Activated CD4-positive, alpha-beta memory T cell treated with anti-CD3 and anti-CD28 coated beads, Interleukin-2, amount 10 ng/mL, durations not matched to agents 7 days and 5 days (primary cell): ENCODE measurements at places on chromosomes 5 and 9. TPM values are rescaled to one million over a fixed set of nuclear protein-coding genes. Genes with fewer than 3 reads are reported as not detected.

GRCh38 chr5:1227667-1228066 is 2.5 kb downstream of the SLC6A18 start:
- no peak overlapping the region for H3K27ac ChIP-seq
- no peaks in the 10 kb centered on the region for H3K36me3 ChIP-seq
- H3K4me3 ChIP-seq = no peak overlapping the region
- no peak for DNase-seq

The SLC4A9 gene
- total RNA-seq = 0.78 TPM

DNA sequence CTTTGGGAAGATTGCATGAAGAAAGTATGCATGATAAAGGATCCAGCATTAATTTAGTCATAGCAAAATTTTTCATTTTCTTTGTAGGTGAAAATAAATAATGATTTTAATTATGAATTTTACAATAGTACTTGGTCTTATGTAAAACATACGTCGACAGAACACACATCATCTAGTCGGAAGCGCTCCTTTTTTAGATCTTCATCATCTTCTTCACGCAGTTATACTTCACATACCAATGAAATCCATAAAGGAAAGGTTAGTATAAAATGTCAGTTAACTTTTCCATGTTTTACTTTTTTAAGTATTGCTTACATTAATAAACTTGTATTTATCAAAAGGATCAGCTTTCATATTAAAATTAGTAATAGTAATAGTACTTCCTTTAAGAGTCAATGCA is 35.8 kb downstream of the C7 start:
- H3K27ac ChIP-seq = no peak overlapping the region
- no peaks in the 10 kb centered on the region for H3K4me1 ChIP-seq
- H3K27me3 ChIP-seq = peaks cover 9% of the 10 kb centered on the region
- no peak for DNase-seq
- H3K4me3 ChIP-seq = no peak overlapping the region

DNA sequence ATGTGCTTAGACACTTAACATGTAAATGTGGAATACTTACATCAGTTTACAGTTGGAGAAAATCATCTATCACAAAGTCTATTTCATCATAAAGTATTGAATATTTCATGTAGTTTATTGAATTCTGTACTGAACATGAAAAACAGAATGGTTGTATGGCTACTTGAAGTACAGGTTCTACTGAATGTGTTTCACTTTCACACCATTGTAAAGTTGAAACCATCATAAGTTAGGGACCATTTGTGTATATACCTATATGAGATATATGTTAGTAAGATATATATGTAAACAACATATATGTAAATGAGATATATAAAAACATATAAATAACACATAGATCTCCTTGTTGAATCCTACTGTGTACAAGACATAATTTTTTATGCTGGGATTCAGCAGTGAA is 63.0 kb upstream of the TAF11L2 start:
- no peaks in the 10 kb centered on the region for H3K27me3 ChIP-seq
- H3K4me1 ChIP-seq = no peaks in the 10 kb centered on the region
- no peaks in the 10 kb centered on the region for H3K36me3 ChIP-seq
- no peak for DNase-seq
- no peak overlapping the region for H3K4me3 ChIP-seq

DNA sequence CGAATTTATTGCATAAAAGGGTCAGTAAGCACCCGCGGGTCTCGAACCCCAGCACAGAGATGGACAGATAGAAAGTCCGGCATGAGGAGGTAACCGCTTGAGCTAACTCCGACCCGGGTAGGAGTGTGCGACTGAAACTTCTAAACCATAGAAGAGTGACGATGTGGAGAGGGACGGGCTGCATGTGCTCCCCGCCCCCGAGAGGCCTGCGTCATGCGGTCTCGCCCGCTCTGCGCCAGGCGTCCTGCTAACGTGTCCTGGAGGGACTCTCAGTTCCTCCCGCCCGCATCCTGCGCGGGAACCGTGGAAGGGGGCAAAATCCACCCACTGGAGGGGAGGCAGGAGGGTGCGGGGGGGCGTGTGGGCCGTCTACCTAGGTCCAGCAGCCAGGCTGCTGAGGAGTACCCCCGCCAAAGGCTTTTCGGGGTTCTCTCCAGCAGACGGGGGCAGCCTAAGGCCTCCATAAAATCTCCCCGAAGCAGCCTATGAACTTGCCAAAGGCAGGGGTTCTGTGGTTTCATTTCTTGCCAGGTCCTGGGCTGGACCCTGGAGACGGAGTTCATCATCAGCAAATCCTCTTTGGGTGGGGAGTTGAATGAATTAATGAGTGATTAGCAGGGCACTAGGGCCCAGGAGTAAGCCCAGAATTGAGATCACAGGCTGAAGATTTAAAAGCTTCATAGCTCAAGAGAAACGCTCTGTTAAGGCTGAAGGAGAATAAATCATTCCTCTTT is 51.9 kb downstream of the TGFBI start:
- peaks cover 5% of the 10 kb centered on the region for H3K4me1 ChIP-seq
- no peaks in the 10 kb centered on the region for H3K36me3 ChIP-seq
- peak overlapping the region; percentile 36 for H3K4me3 ChIP-seq
- peaks cover 48% of the 10 kb centered on the region for H3K27me3 ChIP-seq
- no peak overlapping the region for H3K27ac ChIP-seq

The ALDH1A1 gene
- not detected for total RNA-seq

GRCh38 chr5:178774866-178775539 is 44.5 kb upstream of the ZNF354A start:
- no peaks in the 10 kb centered on the region for H3K27me3 ChIP-seq
- H3K4me1 ChIP-seq = no peaks in the 10 kb centered on the region
- DNase-seq = no peak
- H3K4me3 ChIP-seq = no peak overlapping the region
- no peak overlapping the region for H3K27ac ChIP-seq
